ENCODE measurements at places on chromosomes 16 and 17.

GRCh38 chr17:82830249-82830661, 9.6 kb downstream of the ZNF750 start:
- no peak for DNase-seq

DNA sequence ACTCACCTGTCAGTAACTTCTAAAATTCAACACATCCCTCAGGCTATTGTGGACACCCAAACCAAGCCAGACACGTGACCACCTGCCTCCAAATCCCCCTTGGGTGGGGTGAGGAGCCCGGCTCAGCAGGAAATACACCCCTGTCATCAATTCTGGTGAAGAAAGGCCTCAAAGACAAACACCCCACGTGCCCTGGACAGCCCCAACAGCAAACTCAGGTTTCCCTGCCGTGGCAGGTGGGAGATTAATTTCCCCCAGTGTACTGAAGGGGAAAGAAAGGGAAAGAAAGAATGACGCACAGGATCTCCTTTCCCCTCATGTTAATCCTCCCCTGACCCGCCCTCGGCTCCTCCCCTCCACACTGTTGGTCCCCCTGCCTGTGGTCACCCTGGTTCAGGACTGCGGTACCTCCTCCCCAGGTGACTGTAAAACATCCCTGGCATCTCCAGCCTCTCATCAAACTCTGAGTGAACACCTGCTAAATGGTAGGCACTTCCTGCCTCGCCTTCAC, 98.3 kb downstream of the ZNF423 start:
- no peak for DNase-seq

GRCh38 chr16:58500430-58501241, 693 bp downstream of the NDRG4 start:
- no peak for DNase-seq

DNA sequence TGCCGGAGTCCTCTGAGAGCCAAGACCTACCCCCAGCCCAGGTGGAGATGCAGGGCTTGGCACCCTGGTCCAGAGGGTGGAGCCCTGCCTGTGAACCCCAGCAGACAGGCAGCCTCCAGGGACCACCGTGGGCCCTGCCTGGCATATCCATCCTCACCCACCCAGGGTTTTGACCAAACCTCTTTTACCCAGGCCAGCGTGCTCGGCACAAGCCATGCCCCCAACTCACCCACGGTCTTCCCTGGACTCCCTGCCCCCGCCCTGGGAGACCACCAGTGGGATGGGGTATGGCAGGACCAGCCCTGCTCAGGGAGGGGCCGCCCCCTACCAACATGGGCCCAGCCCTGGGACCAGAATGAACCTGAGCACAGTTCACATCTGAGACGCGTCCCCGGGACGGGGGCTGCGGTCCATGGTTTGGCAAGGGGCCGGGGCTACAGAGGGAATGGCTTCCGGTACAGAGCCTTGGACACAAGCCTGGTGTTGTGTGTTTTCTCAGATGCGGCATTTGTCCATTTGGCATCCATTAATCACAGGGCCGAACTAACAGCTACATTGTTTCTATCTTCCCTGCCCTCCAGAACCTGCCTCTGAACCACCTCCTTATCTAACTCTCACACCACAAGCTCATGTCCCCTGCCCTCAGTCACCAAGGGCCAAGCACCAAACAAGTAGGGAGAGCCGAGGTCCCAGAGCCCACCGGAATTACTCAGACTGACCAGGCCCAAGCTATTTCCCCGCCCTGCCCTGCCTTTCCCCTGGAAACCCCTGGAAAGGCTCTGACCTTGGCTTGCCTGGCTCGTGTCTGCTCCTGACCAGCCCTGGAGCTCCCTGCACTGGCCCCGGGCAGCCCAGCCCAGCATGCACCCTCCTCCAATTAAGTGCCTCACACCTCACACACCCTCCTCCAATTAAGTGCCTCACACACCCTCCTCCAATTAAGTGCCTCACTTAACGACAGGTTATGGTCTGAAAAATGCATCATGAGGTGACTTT, 14.1 kb downstream of the HS3ST6 start:
- DNase-seq = no peak

DNA sequence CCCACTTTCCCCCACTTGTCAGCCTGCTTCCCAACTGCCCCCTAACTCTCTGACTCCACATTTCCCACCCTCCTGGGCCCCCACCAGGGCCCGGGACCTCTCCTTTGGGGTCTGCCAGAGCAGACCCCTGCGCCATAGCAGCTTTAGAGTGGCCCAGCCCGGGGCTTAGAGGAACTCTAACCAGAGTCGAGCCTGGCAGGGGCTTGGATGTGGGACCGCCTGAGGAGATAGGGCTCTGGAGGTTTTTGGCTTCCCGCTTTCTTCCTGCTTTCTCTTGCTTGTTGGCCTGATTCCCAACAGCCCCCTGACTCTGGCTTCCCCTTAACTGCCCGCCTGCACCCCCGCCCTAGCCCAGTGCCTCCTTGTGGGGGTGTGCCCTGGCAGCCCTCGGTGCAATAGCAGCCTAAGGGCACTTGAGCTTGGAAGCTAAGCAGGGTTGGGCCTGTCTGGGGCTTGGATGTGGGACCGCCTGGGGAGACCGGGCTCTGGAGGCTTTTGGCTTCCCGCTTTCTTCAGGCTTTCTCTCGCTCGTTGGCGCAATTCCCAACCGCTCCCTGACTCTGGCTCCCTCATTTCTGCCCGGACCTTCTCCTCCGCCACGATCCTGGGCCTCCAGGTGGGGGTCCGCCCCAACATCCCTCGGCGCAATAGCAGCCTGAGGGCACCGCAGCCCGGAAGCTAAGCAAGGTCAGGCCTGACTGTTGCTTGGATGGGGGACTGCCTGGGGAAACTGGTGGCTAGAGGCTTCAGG, 2292.0 kb downstream of the TP53TG3F start:
- DNase-seq = no peak
